Effector CD4-positive, alpha-beta T cell (primary cell): ENCODE measurements at places on chromosomes 1 and 21.
A peak's percentile ranks its signal among the peaks of the same experiment; 100 is the strongest.

- no peak for DNase-seq
Measured at GRCh38 chr1:158454537-158454936, 7.1 kb upstream of the OR10K1 start.

- no peak for DNase-seq
Measured at GRCh38 chr1:54239631-54240031, 39.7 kb downstream of the MRPL37 start.

GRCh38 chr1:222786121-222786520 is 28.7 kb upstream of the DISP1 start:
- DNase-seq: no peak

- DNase-seq: no peak
Measured at GRCh38 chr1:16061266-16061665, 12.2 kb downstream of the FAM131C start.

GRCh38 chr1:31605908-31606427 is 11.5 kb upstream of the HCRTR1 start:
- DNase-seq: no peak

DNA sequence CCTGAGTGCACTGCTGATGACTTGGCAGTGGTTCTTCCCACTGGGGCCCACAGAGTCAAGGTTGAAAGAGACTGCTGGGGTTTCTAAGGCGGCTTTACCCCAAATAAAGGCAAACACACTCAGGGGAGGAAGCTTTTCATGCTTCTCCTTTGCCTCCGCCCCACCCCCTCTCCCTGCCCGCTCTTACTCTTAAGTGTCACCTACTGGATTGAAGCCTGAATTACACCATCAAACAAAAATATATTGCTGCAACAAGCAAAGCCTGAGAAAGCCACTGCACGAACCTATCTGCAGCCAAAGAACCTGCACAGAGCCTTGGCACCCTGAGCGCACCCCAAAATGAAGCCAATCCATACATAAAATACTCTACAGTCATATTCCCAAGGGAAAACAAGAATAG is 63.1 kb downstream of the PTGFR start:
- no peak for DNase-seq

DNA sequence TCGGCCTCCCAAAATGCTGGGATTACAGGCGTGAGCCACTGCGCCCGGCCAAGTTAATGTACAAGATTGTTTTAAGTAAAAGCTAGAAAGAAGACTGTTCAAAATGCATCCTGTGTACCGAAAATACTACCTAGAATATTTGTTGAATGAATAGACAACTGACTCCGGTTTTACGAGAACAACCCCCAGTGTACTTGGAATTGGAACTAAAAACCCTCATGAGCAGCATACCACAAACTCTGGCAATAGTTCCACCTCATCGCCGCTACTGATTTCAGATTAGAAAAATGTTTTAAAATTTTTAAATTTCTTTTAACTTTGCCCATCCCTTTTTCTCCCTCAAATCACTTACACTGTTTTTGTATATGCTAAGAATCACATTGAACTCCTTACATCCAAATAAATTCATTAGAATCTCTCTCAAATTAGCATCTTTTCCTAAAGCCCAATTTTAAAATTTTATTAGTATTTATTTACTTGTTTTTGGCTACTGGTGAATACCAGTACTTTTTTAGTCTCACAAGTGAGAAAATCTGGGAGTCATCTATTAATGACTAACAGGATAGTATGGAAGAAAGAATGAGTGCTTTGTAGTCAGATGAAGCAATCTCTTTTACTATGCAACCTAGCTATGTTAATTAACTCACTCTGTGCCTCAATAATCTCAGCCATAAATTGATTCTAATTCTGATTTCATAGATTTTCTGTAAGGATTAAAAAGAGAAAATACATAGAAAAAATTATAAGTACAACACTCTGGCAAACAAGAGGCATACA is 95.1 kb downstream of the GPATCH2 start:
- DNase-seq: no peak

DNA sequence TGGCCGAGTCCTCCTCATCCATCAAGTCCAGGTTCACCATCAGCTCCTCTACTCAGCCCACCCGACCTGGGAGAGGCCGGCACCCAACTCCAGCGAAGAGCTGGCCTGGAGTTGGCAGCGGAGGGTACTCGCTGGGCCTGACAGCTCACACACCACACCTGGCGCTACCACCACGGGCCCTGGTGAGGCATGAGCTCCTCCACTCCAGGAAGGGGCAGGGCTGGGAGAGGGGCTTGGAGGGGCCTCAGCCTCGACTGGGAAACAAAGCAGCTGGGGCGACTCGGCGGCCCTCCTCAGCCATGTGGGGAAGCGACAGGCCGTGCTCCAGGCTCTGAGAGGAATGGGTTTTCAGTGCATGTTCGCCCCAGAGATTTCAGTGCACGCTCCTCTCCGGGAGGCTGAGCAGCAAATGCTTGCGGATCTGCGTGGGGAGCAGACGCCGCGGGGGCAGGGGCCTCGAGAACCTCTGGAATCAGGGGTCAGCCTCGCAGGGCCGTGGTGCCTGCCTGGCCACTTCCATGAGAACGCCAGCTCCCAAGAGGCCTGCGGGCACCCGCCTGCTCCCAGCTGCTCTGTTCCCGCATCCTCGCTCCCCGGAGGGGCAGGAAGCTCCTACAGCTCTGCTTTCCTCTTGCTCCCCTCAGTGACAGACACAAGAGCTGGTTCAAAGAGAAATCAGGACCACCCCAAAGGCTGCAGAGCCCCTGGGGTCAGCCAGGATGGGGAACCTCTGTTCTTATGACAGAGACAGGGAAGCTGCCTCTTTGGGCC is 18.9 kb upstream of the GPR153 start:
- DNase-seq: no peak

GRCh38 chr1:244451539-244451950 is at the start of gene ADSS2:
Gene ADSS2, minus strand, starts transcription at chr1:244451909. Its CDS starts 92 bp downstream, at chr1:244451817.
- DNase-seq: no peak

- no peak for DNase-seq
Measured at GRCh38 chr1:153608089-153608682, 4.8 kb downstream of the S100A16 start.

DNA sequence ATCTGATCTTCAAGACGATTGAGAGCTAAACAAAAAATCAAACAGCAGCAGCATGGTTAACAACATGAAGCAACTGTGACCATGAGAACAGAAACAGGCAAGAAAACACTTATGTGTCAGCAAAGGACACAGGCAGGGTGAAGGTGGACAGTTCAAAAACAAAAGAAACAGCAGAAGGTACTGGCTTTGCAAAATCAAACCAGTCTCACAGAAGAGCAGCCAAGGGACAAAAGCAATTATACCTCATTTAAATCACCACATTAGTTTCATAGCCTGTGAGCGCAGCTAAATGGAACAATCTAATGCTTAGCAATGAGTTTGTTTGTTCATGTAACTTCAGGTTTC is 59.1 kb downstream of the CAPN2 start:
- no peak for DNase-seq

- DNase-seq: no peak
Measured at GRCh38 chr1:5379176-5379759, 613.0 kb downstream of the NPHP4 start.

- no peak for DNase-seq
Measured at GRCh38 chr1:60213253-60213652, 139.7 kb upstream of the C1orf87 start.

GRCh38 chr1:230548997-230549396 is 93.3 kb upstream of the COG2 start:
- DNase-seq: no peak

GRCh38 chr1:82299056-82299455 is 498.3 kb downstream of the ADGRL2 start:
- DNase-seq: no peak

DNA sequence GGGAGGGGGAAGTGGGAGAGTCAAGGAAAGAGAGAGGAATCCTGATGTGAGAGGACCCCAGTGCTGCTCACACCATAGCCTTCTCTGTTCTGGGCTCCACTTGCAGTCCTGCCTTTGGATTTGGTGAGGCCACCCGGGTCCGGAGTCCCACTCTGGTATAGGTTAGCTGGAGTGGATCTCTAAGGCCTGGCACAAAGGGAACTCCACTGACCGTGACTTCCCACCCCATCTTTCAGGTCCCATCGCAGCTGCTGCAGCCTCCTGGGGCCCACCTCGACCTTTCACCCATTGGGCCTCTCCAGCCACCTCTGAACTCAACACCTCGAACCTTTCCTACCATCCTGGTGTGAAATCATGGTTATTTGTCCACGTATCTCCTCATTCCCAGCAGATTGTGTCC is 324.4 kb downstream of the MATN1 start:
- no peak for DNase-seq

GRCh38 chr1:77888781-77889642 is 588 bp downstream of the NEXN start:
- peak; percentile 2 for DNase-seq

GRCh38 chr1:205578780-205579571 is 52.8 kb downstream of the ELK4 start:
- no peak for DNase-seq

- DNase-seq: no peak
Measured at GRCh38 chr1:1069711-1070676, 4.1 kb downstream of the RNF223 start.

GRCh38 chr1:212255705-212256307 is 29.4 kb upstream of the PPP2R5A start:
- no peak for DNase-seq

DNA sequence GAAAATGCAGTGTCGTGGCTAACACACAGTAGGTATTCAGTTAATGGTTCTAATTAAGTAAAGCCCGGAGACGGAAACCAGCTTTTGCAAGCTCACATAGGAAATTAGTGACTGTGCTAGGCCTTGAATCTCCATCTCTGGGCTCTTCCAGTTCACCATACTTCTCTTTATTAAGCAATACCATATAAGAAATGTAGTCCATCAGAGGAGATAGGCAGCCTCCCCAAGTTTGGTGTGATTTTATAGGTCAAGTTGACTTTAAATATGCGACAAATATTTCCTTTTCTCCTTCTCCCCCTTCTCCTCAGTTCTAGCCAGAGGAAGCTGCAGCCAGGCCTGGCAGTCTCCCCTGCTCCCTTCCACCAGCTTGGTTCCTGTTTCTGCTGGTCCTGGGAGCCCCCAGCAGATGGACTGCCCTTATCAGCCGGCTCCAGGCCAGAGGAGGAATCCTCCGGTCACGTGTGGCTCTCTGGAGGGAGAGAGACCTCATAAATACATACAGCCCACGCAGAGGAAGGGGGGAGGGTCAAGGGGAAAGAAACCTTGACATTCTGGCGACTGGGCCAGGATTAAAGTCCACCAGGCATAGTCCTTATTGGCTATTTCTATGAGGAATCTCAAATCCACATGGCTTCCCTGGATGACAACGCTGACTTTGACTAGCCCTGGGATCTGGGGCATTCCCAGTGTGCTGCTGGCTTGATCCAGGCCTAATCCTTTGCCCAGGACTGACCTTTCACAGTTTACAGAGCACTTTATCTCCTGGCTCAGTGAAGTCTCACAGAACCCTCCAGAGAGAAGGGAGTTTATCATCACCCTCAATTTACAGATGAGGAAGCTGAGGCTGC is 115.1 kb upstream of the JUN start:
- DNase-seq: no peak

GRCh38 chr1:186050360-186050759 is 316.2 kb downstream of the HMCN1 start:
- no peak for DNase-seq

- DNase-seq: no peak
Measured at GRCh38 chr1:162671664-162672410, 39.6 kb downstream of the DDR2 start.

DNA sequence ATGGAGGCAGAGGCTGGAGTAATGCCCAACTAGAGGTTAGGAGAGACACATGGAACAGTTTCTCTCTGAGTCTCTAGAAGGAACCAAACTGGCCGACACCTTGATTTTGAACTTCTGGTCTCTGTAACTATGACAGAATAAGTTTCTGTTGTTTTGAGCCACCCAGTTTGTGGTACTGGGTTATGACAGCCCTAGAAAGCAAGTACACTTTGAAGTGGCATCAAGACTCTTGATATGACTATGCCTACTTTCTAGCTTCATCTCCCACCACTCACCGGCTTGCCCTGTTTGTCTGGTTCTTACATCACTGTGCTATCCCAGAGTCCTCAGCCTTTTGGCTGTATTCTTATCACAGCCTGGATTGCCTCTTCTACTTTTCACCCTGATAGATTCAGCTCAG is 230.3 kb upstream of the USP24 start:
- DNase-seq: no peak
